Activated naive CD4-positive, alpha-beta T cell treated with anti-CD3 and anti-CD28 coated beads, Interleukin-2, amount 50 U/mL, for 72 hours (primary cell): ENCODE measurements at places on chromosomes 3 and 15. TPM values are rescaled to one million over a fixed set of nuclear protein-coding genes. Genes with fewer than 3 reads are reported as not detected.

The GATA2 gene
- 1.4 TPM for total RNA-seq

- no peak for DNase-seq
These were observed 113.0 kb upstream of the PFN2 start for GRCh38 chr3:150083655-150084042.

- no peak for DNase-seq
These were observed 26.4 kb downstream of the STOML1 start for GRCh38 chr15:73965758-73966113.

GRCh38 chr15:75104804-75105557 is 81.6 kb downstream of the PPCDC start:
- DNase-seq = peak; percentile 20
